Fibroblast of skin of left biceps (primary cell): ENCODE measurements at places on chromosomes 5 and 9.

DNA sequence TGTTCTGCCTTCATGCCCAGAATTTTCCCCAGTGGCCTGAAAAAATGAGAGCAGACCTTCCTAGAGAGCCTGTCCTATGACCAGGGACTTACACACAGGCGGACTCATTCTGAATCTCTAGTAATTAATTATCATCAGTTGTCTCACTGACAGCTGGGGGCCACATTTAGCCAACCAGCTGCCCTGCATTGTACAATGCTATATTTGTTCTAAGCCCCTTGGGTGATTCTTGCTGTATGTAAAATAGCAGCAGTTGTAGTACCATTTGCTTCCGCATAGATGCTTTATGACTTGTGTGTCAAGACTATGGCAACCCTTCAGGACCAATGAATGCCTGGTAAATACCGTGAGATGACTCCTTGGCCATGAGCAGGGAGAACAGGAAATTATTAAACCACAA, 415.4 kb upstream of the SEMA6A start:
- DNase-seq: no peak

GRCh38 chr5:32572778-32573480, 12.4 kb upstream of the SUB1 start:
- no peak for DNase-seq

DNA sequence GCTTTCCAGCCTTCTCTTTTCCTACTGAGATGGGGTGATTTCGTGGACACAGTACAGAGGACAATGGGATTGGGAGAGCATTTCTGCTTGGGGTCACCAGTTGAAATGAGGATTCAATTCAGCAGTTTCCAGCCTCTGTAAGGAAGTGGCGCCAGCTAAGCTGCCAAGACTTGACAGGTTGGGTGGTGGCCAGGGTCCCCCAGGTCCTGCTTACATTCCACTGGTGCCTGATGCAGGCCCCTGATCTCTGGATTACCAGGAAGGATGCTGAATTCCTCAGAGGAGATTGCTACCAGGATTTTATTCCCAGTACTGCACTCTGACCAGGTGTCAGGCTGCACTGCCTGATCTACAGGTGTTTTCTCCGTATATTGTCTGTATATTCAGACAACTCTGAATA, 119.7 kb downstream of the PSD2 start:
- DNase-seq: no peak

DNA sequence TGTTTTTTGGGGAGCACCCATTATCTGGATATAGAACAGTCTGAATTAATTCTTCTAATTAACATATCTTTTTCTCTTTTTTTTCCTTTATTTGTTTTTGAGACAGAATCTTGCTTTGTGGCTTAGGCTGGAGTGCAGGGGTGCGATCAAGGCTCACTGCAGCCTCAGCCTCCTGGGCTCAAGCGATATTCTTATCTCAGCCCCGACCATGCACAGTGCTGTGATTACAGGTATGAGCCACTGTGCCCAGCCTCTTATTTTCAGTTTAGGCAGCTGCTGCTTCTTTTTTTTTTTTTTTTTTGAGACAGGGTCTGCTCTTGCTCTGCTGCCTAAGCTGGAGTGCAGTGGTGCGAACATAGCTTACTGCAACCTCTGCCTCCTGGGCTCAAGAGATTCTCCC, 20.2 kb downstream of the UBE2R2 start:
- no peak for DNase-seq

- DNase-seq: no peak
Measured at GRCh38 chr5:75473463-75473862, 38.0 kb downstream of the CERT1 start.

DNA sequence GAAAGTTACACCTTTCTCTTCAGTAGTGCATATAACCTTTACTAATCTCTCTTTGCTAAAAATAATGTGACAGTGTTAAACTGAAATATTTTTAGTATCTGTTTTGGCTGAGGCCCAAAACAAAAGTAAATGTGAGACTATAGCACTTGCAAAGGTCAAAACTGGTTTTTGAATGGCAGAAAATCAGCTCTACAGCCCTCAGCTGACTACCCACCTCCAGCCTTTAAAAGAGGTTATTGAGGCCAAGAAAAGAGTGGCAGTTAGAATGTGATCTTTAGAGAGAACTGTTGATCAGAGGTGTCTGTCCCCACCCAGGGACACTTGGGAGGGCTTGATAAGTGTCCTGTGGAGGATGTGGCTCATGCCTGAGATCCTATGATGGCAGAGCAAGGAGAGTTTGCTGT, 30.9 kb downstream of the PRKACG start:
- no peak for DNase-seq

GRCh38 chr5:60446917-60447316, 253.0 kb downstream of the DEPDC1B start:
- no peak for DNase-seq

GRCh38 chr9:21251190-21251589, 11.4 kb upstream of the IFNA14 start:
- DNase-seq: no peak

DNA sequence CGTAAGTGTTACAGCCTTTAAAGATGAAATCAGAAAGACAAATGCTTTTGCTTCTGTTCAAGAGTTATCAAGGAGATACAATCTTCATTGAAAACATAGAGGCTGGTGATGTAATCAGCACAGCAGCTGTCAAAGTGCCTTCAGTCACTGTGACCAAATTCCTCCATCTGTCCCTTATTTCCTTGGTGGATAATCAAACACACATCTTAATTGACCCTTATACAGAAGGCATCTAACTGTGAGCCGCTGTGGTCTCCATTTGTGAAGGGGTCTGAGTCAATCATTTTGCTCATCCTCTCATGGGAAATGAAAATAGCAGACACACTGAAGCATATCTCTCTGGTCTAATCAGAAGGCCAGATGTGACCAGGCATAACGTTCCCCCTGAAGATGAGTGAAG, 130.1 kb upstream of the TLR4 start:
- DNase-seq: no peak

- DNase-seq: peak; percentile 72
Measured at GRCh38 chr9:35538361-35539234, 48.7 kb downstream of the RUSC2 start.

DNA sequence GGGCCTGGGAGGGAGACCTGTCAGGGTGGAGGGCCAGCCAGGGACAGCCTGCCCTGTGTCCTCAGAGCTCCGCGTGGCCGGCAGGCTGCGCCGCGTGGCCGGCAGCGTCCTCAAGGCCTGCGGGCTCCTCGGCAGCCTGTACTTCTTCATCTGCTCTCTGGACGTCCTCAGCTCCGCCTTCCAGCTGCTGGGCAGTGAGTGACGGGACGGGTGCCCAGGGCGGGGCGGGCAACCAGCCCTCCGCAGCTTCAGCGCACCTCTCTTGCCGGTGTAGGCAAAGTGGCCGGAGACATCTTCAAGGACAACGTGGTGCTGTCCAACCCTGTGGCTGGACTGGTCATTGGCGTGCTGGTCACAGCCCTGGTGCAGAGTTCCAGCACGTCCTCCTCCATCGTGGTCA, 1.8 kb downstream of the SLC34A3 start:
- DNase-seq: no peak

DNA sequence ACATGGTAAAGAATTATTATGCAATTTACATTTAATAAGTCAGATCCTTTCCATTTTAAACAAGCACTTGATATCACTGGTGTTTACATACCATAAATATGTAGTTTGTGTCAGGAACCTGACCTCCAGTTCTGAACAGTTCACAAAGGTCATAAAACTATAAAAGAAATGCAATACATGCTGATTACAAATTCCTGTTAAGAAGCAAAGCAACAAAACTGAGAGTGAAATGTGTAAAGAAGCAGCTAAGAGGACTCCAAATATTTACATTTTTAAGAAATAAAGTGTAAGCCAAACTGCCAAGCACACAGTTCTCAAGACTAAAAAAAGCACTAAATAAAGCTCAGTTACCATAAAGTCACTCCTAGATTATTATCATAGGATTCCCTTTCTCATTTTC, 17.4 kb upstream of the SCAI start:
- no peak for DNase-seq

DNA sequence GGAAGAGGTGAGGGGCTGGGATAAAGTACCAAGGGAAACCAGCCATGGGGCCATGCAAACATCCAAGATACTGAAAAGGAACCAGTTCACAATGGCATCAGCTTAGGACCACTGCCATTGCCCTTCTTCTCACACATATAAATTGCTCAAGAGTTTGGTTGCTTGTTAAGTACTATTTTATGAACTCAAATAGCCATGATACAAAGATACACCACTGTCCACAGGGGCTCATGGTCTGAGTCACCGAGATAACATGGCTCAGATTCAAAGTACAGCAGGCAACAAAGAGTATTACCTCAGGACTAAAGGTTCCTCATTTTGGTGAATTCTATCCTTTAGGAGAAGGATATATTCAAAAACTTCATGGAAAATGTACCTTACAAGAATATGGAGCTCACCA, 55.6 kb downstream of the FANCC start:
- DNase-seq: no peak

DNA sequence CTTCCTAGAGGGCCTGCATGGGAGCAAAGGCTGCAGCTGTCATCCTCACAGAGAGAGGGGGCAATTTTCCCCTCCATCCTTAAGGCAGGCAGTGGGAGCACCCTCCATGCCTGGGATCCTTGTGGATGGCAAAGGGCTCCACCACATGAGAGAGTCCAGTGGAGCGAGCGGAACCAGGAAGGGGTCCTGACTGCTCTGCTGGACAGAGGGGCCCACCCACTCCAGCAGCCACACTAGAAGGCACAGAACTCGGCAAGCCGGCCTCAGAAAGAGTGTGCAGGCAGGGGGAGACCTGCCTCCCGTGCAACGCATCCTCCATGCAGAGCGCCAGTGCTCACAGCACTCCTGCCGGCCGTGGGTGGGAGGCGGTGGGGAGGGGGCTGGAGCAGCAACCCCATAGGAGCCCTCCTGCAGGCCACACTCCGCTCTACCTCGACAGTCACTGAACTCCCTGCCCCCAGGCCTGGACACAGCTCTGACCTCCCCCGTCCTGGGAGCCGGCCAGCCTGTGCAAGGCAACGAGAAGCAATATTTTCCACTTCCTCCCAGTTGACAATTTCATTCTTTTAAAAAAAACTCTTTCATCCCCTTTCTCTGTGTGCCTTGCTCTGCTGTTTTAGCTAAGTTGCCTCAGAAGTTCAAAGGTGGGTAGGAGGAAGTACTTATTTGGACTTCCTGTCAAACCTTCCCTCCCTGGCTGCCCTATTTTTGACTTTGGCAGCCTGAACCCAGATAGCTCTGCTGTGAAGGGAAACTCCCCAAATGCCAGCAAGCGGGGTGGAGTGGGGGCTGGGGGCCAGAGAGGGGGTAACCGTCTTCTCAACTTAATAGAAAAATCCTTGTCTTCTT, 5.3 kb upstream of the LCP2 start:
- DNase-seq: no peak

DNA sequence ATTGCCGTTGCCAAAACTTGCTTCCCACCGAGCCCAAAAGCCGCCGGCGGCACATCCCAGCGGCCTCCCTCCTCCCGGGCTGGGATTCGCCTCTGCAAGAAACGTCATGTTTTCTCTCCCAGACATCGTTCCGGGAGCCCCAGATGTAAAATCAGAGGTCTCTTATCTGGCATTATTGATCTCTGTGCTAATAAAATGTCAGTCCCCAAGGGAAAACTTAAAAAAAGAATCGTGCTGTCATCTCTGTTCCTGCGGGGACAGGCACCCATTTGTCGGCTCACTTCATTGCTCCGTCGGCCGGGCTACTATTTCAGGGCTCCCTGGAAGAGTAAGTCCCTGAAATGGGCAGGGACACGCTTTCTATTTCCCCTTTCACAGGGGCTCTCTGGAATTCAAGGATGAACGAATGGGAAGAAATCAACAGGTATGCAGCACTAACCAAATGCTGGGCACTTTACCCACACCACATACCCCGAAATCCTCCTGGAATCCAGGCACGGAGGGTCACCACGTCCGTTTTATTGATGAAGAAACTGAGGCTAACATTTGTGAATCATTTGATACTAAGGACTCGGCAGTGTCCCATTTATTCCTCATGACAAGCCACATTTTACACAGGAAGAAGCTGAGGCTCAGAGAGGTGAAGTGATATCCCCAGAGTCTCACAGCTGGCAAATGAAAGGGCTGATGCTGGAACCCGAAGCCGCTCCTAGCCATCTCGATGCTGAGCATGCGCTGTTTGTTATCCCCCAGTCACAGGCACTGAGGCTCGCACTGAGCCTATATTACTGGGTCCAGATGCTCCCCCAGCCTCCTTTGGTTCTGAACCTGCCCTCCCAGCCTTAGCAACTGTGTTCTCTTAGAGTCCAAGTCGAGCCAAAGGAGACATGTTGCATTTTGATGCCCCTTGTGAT, 35.7 kb upstream of the MSX2 start:
- DNase-seq: no peak

GRCh38 chr5:112374818-112375217, 44.3 kb downstream of the EPB41L4A start:
- DNase-seq: no peak

- DNase-seq: no peak
Measured at GRCh38 chr9:100282388-100282719, 70.4 kb downstream of the TEX10 start.

DNA sequence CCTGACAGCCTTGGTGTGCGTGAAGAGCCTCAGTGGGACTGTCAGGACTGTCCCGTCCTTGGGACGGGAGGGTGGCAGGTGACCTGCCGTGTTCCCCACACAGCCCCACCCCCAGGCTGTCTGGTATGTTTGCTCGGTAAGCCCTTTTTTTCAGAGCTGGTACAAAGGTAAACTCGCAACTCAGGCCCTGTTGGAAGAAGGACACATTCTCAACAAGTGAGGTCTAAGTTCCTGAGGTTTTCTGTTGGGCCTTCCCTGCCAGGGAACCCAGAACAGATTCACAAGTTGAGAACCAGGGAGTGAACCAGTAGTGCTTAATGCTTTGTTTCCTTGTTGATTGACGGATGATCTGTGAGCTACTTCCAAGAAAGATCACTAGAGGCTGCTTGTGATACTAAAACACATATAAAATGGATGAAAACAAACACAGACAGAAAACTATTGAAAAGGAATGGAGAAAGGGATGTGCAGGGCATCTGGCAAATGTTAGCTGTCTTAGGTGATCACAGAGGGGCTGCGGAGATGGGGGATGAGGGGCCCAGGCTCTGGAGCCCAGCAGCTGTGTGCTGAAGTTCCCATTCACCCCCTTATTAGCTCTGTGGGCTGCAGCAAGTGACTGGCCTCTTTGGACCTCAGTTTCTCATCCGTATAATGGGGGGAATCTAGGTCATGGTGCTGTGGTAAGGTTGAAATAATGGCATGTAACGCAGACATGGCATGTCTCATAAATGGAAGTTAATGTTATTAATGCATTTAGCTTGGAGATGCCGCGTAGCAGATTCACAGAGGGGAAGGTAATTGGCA, 2.7 kb downstream of the NDST1 start:
- DNase-seq: no peak

DNA sequence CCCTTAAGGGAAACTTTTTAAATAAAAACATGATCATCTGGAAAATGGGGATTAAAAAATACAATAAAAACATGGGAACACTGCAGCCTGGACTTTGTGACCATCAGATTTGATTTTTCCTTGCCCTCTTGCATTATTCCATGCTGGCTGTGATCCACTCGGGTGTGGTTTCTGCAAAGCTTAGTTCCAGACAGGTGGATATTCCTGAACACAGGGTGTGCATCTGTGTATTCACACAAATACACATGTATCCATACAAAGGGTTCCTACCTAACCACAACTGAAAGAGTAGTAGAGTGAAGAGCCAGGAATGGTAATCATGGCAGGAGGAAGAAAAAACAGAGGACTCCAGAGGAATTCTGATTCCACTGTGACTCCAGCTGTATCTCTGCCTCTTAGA, 178.2 kb downstream of the PAM start:
- no peak for DNase-seq
